ENCODE measurements at places on chromosomes 7 and 10.

DNA sequence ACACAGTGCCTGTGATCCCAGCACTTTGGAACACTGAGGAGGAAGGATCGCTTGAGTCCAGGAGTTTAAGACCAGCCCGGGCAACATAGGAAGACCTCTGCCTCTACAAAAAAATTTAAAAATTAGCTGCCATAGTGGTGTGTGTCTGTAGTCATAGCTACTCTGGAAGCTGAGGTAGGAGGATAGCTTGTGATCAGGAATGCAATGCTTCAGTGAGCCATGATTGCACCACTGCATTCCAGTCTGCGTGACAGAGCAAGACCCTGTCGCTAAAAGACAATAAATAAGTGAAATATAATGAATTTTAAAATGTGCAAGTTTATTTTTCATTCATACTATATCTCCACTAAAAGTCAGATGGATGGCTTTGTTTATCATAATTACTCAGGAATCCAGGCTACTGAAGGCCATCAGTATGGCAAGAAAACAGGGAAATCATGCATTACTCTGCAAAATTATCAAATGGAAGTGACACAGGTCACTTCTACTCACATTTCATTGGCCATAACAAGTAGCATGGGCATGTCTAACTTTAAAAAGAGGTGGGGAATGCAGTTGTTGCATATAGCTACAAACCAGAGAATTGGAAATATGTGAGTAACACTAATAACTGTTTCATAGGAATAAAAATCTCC lies 32.9 kb upstream of the FAM3C start:
- peaks cover 2% of the 10 kb centered on the region for H3K27me3 ChIP-seq
- H3K4me1 ChIP-seq, result peaks cover 7% of the 10 kb centered on the region
- no peak overlapping the region for H3K4me3 ChIP-seq
- no peaks in the 10 kb centered on the region for H3K36me3 ChIP-seq
- H3K27ac ChIP-seq, result no peak overlapping the region

DNA sequence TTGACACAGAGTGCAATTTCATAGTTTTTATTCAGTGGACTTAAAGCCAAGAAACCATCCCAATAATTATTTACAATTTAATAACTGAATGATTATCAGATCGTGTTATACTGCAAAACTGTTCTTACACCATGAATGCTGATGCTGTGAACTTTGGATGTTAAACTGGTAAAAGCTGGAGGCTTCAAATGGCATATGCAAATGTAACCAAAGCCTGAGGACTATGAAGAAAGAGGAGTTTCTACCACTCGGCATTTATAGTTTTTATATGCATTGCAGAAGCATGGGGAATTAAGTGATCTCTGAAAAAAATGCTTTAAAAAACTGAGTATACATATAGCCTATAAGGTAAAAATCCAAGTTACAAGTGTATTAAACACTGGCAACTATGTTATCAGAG lies 42.4 kb downstream of the RNF32 start:
- no peak overlapping the region for H3K27ac ChIP-seq
- H3K4me1 ChIP-seq, result no peaks in the 10 kb centered on the region
- H3K4me3 ChIP-seq, result no peak overlapping the region
- no peak for DNase-seq
- H3K27me3 ChIP-seq, result no peaks in the 10 kb centered on the region

GRCh38 chr7:139853506-139854123 lies 24.6 kb downstream of the TBXAS1 start:
- no peak for DNase-seq
- peaks cover 17% of the 10 kb centered on the region for H3K4me1 ChIP-seq
- H3K36me3 ChIP-seq, result no peaks in the 10 kb centered on the region
- no peak overlapping the region for H3K27ac ChIP-seq
- no peak overlapping the region for H3K4me3 ChIP-seq
- no peaks in the 10 kb centered on the region for H3K27me3 ChIP-seq

- H3K4me1 ChIP-seq, result peaks cover 9% of the 10 kb centered on the region
- no peak overlapping the region for H3K4me3 ChIP-seq
- H3K27ac ChIP-seq, result peak overlapping the region; percentile 58
- no peak for DNase-seq
- H3K27me3 ChIP-seq, result no peaks in the 10 kb centered on the region
These were observed 52.0 kb downstream of the REEP3 start for GRCh38 chr10:63573068-63573697.

GRCh38 chr7:105672801-105673200 lies 91.5 kb upstream of the EFCAB10 start:
- no peak overlapping the region for H3K4me3 ChIP-seq
- no peak for DNase-seq
- peaks cover 53% of the 10 kb centered on the region for H3K4me1 ChIP-seq
- no peaks in the 10 kb centered on the region for H3K27me3 ChIP-seq
- H3K36me3 ChIP-seq, result no peaks in the 10 kb centered on the region

- no peak for DNase-seq
- no peaks in the 10 kb centered on the region for H3K36me3 ChIP-seq
- no peaks in the 10 kb centered on the region for H3K4me1 ChIP-seq
- no peak overlapping the region for H3K4me3 ChIP-seq
These were observed 86.8 kb downstream of the GPR158 start for GRCh38 chr10:25261558-25261957.

DNA sequence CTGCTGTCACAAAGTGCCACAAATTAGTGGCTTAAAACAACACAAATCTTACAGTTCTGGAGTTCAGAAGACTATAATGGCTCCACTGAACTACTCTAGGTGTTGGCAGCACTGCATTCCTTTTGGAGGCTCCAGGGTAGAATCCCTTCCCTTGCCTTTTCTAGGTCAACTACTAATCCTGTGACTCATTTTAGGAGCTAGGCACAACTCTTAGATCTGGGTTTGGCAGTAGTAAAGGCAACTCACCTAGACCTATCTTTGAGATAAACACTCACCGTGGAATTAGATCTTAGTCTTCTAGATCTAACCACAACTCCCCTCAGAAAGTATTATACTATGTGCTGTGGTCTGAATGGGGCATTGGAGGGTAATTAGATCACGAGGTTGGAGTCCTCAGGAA lies 60.4 kb downstream of the ANKIB1 start:
- peaks cover 11% of the 10 kb centered on the region for H3K36me3 ChIP-seq
- H3K27me3 ChIP-seq, result no peaks in the 10 kb centered on the region
- H3K4me1 ChIP-seq, result no peaks in the 10 kb centered on the region
- no peak for DNase-seq

DNA sequence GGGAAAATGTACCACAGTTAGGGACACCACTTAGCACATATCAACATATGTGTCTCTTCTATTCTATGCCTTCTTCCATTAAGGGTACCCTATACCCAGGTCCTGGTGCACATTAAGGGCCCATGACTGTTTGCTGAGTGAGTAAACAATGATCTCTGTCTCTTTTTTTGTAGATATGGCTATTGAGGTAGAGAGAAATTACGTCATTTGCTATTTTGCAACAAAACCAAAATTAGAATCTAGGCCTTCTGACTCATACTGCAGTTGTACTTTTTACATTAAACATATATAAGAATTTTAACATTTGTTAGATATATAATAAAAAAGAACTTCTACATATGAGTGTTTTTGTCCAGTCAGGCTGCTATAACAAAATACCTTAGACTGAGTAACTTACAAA lies 683.2 kb upstream of the LRRN3 start:
- H3K36me3 ChIP-seq, result no peaks in the 10 kb centered on the region
- no peak for DNase-seq
- H3K27me3 ChIP-seq, result no peaks in the 10 kb centered on the region
- H3K4me3 ChIP-seq, result no peak overlapping the region

DNA sequence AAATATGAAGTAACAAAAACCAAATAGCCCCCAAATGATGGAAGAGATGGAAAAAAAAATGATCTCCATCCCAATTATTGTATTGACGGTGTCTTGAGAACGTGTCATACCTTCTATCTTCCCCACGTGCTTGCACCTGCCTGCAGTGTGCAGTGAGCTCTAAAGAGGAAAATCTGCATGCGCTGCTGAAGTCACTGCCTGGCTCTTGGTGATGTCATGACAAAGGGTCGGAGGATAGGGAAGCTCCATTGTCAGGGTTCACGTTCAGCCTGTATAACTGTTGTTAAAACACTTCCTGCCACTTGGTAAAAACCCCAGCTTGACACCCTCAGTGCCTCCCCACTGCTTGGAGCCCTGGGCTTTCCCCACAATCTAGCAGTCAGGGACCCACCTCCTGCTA lies 549.2 kb upstream of the MKI67 start:
- no peaks in the 10 kb centered on the region for H3K36me3 ChIP-seq
- no peaks in the 10 kb centered on the region for H3K4me1 ChIP-seq
- H3K27ac ChIP-seq, result no peak overlapping the region
- H3K4me3 ChIP-seq, result no peak overlapping the region
- no peaks in the 10 kb centered on the region for H3K27me3 ChIP-seq

DNA sequence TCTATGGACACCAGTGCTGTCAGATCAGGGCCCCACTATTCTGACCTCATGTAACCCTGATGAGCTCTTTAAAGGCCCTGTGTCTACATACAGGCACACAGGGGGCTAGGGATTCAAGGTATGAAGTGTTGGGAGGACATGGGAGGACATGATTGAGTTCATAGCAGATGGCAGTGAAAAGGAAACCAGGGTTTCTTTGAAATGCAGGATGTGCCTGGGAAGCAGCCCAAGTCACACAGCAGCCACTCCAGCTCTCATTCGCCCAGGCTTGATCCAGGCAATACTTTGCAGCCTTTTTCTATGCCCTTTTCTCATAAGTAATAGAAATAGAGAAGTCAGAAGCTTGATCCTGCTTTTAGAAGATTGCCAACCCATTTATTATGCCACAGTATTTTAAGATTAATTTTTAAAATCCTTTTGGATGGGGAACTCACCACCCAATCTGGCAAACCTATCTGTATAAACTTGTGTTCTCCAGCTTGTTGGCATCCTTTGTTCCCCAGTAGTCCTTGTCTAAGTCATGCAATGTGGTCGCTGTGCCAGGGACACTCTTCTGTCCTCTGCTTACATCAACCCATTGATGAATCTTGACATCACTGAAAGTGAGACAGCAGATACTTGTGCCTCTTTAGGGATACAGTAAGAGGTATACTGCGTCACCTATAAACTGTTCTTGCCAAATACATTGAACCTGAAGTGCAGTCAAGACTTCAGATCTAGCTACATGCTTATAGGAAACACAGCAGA lies 95.0 kb downstream of the TAF3 start:
- peaks cover 6% of the 10 kb centered on the region for H3K4me1 ChIP-seq
- no peaks in the 10 kb centered on the region for H3K36me3 ChIP-seq
- DNase-seq, result no peak
- no peaks in the 10 kb centered on the region for H3K27me3 ChIP-seq

- no peaks in the 10 kb centered on the region for H3K27me3 ChIP-seq
- H3K4me3 ChIP-seq, result no peak overlapping the region
- DNase-seq, result no peak
- H3K4me1 ChIP-seq, result no peaks in the 10 kb centered on the region
- peaks cover 2% of the 10 kb centered on the region for H3K36me3 ChIP-seq
These were observed 41.0 kb downstream of the TSPAN15 start for GRCh38 chr10:69492091-69492745.

GRCh38 chr10:124517461-124517860 lies 55.8 kb downstream of the LHPP start:
- H3K36me3 ChIP-seq, result peaks cover 1% of the 10 kb centered on the region
- no peak for DNase-seq

- H3K4me3 ChIP-seq, result no peak overlapping the region
- no peak for DNase-seq
- peaks cover 20% of the 10 kb centered on the region for H3K36me3 ChIP-seq
- no peaks in the 10 kb centered on the region for H3K27me3 ChIP-seq
- H3K4me1 ChIP-seq, result peaks cover 20% of the 10 kb centered on the region
These were observed 232.5 kb upstream of the AOAH start for GRCh38 chr7:36956814-36957213.

- no peak overlapping the region for H3K27ac ChIP-seq
- peaks cover 7% of the 10 kb centered on the region for H3K4me1 ChIP-seq
- peaks cover 3% of the 10 kb centered on the region for H3K27me3 ChIP-seq
These were observed 5.1 kb downstream of the SYNPO2L start for GRCh38 chr10:73650537-73651331.

DNA sequence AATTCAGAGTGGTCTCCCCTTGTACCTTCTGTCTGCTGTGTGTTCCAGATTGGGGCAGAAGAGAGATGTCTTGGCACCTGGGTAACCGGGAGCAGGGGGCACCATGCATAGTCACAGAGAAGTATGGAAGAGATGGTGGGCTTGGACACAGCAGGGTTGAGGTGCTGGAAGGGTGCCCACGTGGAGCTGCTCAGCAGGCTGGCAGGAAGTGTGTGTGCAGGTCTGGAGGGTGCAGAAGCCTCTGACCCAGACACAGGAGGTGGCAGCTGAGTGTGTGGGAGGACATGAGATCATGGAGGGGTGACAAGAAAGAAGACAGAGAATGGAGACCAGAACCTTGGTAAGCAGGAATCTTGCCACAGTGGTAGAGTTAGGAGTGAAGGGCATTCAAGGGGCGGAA lies 42.3 kb upstream of the DUSP5 start:
- H3K27ac ChIP-seq, result peak overlapping the region; percentile 39
- peak; percentile 77 for DNase-seq
- no peaks in the 10 kb centered on the region for H3K36me3 ChIP-seq
- H3K4me3 ChIP-seq, result no peak overlapping the region

GRCh38 chr7:157900011-157900410 lies 563.2 kb downstream of the DNAJB6 start:
- peaks cover 4% of the 10 kb centered on the region for H3K4me1 ChIP-seq
- H3K36me3 ChIP-seq, result no peaks in the 10 kb centered on the region
- H3K27ac ChIP-seq, result no peak overlapping the region
- H3K27me3 ChIP-seq, result no peaks in the 10 kb centered on the region

GRCh38 chr10:61760943-61761824 lies 98.5 kb downstream of the CABCOCO1 start:
- no peaks in the 10 kb centered on the region for H3K27me3 ChIP-seq
- no peak overlapping the region for H3K4me3 ChIP-seq
- no peak overlapping the region for H3K27ac ChIP-seq
- H3K36me3 ChIP-seq, result no peaks in the 10 kb centered on the region
- DNase-seq, result no peak

GRCh38 chr7:157555313-157555712 lies 218.5 kb downstream of the DNAJB6 start:
- no peak overlapping the region for H3K27ac ChIP-seq
- H3K4me3 ChIP-seq, result no peak overlapping the region
- no peak for DNase-seq
- no peaks in the 10 kb centered on the region for H3K36me3 ChIP-seq

- no peaks in the 10 kb centered on the region for H3K4me1 ChIP-seq
- no peak overlapping the region for H3K27ac ChIP-seq
- H3K36me3 ChIP-seq, result peaks cover 34% of the 10 kb centered on the region
- no peak for DNase-seq
- H3K4me3 ChIP-seq, result no peak overlapping the region
These were observed 30.0 kb downstream of the SMC3 start for GRCh38 chr10:110597476-110597875.

- no peak for DNase-seq
- H3K27me3 ChIP-seq, result no peaks in the 10 kb centered on the region
- H3K36me3 ChIP-seq, result no peaks in the 10 kb centered on the region
These were observed 167.2 kb downstream of the CDC14C start for GRCh38 chr7:49091519-49091918.

- H3K36me3 ChIP-seq, result no peaks in the 10 kb centered on the region
- no peaks in the 10 kb centered on the region for H3K4me1 ChIP-seq
- H3K27me3 ChIP-seq, result no peaks in the 10 kb centered on the region
- no peak overlapping the region for H3K27ac ChIP-seq
- no peak overlapping the region for H3K4me3 ChIP-seq
These were observed 916.2 kb upstream of the GHITM start for GRCh38 chr10:83222832-83223742.

Data from activated CD8-positive, alpha-beta T cell treated with anti-CD3 and anti-CD28 coated beads for 36 hours (primary cell).